Astrocyte (in vitro differentiated cells and primary cell): ENCODE measurements at places on chromosomes 6 and 20.

DNA sequence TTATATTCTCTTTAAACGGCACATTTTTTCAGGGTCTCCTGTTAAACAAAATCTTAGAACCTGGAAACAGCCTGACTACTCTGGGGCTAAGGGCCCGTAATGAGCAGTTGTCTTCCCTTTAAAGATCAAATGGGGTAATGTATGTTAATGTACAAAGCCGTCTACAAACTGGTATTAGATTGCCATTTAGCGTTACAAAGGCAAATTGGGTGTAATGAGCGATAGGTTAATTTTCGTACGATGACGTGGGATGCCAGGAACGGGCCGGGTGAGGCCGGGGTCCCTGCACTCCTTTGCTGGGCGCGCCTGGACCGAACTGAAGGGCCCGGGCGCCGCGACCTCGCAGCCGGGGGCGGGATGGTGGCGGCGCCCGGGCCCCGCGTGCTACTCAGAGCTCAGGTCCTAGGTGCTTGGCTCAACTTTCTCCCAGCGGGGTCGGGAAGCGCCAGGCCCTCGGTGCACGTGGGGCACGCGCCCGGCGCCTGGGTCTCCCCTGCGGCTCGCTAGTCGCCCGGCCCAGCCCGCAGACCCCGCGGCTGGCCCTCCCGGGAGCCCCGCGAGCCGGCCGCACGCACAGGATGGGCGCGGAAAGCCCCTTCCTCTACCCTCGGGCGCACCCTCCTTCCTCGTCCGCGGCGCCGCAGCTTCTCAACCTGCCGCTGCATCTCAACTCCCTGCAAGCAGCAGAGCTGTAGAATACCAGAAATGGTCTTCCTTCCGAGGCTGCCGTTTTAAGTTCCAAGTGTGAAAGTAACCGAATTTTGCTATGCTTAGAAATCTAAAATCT is 5.9 kb downstream of the NKX2-4 start:
- H3K4me1 ChIP-seq, result no peaks in the 10 kb centered on the region
- no peak overlapping the region for H3K27ac ChIP-seq
- no peak overlapping the region for H3K4me3 ChIP-seq
- no peak for DNase-seq
- peaks cover 56% of the 10 kb centered on the region for H3K27me3 ChIP-seq

DNA sequence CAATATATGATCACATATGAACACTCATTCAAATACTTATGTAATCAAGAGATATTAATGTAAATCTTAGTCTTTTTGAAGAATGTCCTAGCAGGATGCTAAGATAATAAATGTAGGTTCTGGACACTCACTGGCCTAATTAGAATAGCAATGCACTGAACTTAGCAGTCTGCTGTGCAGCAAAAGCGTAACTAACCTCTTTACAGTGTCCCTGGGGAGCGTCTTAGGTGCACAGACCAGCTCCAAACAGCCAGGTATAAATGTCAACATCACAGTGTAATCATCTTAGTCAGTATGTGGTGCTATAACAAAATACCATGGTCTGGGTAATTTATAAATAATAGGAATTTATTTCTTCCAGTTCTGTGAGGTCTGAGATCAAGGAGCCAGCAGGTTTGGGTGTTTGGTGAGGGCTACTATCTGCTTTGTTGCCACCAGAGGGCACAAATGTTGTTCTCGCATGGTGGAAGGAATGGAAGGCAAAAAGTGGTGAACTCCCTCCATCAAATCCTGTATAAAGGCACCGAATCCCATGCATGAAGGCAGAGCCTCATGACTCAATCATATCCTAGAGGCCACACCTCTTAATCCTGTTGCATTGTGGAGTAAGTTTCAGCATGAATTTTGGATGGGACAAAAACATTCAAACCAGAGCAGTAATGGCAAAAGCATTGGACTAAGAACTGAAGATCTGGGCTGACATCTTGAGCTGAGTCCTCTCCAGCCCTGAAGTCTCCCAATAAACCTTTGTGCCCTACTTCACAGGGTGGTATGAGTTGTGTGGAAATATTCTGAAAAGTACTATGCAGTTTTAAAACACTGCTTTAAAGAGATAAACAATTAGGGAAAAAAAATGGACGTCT is 41.8 kb upstream of the FOXO3 start:
- no peaks in the 10 kb centered on the region for H3K27me3 ChIP-seq
- no peak for DNase-seq

- peak overlapping the region; percentile 62 for H3K27ac ChIP-seq
- no peak for DNase-seq
- peaks cover 24% of the 10 kb centered on the region for H3K36me3 ChIP-seq
- H3K4me3 ChIP-seq, result peak overlapping the region; percentile 98
- H3K27me3 ChIP-seq, result no peaks in the 10 kb centered on the region
Observed at GRCh38 chr6:170584954-170585498, 589 bp upstream of the PDCD2 start.

GRCh38 chr6:157099912-157100593 is 223.3 kb downstream of the TMEM242 start:
- H3K4me3 ChIP-seq, result no peak overlapping the region
- no peaks in the 10 kb centered on the region for H3K27me3 ChIP-seq
- no peak overlapping the region for H3K27ac ChIP-seq
- H3K4me1 ChIP-seq, result no peaks in the 10 kb centered on the region
- H3K36me3 ChIP-seq, result no peaks in the 10 kb centered on the region
- no peak for DNase-seq

GRCh38 chr6:15061908-15062515 is 183.9 kb upstream of the JARID2 start:
- no peak overlapping the region for H3K4me3 ChIP-seq
- peaks cover 28% of the 10 kb centered on the region for H3K4me1 ChIP-seq
- no peak for DNase-seq
- H3K27ac ChIP-seq, result peak overlapping the region; percentile 74

DNA sequence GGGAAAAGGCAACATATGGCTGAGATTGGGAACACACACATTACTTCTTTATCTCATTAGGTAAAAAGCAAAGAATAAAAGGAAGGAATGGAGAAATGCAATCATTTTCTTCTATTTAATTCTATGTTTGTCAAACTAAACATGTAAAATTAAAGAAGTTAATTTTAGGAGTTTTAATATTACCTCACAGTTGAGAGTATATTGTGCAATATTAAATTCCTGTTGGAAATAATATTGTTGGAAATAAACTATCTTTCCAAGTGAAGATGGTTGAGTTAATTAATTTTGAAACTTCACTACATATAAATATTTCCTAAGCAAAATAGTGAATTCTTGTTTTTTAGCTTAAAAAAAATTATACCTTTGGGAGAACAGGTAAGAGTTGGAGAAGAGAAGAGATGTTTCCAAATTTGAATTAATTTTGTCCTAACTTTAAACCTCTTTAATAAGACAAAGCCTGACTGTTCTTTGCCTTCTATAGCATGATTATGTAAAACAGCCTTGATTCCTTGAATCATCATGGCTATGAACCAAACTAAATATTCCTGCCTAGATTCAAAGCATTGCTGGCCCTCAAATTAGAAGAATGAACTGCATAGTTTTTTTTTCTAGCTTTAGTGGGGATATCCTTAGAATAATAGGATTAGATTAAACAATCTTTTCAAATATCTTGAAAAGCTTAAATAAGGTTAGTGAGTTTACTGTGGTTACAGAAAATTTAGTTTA is 1349.1 kb upstream of the ADGRB3 start:
- no peak overlapping the region for H3K4me3 ChIP-seq
- H3K4me1 ChIP-seq, result no peaks in the 10 kb centered on the region
- peak; percentile 14 for DNase-seq
- H3K27ac ChIP-seq, result no peak overlapping the region
- no peaks in the 10 kb centered on the region for H3K36me3 ChIP-seq

GRCh38 chr6:71642120-71642519 is 244.2 kb upstream of the RIMS1 start:
- H3K36me3 ChIP-seq, result no peaks in the 10 kb centered on the region
- H3K4me1 ChIP-seq, result no peaks in the 10 kb centered on the region
- H3K4me3 ChIP-seq, result no peak overlapping the region
- no peak overlapping the region for H3K27ac ChIP-seq

DNA sequence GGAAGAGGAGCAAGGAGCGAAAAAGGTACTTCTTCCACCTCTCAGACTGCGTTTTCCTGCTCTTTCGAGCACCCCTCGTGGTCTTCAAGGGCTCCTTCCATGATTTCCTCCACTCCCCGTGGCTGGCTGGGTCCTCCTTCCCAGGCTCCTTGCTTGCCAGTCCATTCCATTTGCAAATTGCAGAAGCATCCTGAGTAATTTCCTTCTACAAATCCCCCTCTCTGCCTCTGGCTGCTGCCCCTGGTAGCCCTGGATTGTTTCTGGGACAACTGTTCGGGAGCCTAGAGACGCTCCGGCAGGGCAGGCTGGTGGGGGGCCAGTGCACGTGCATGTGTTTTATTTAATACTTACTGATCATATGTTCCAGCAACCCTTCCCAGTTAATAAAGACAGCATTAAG is 173.1 kb downstream of the ZMYND8 start:
- H3K27me3 ChIP-seq, result peaks cover under 1% of the 10 kb centered on the region
- H3K4me3 ChIP-seq, result no peak overlapping the region

DNA sequence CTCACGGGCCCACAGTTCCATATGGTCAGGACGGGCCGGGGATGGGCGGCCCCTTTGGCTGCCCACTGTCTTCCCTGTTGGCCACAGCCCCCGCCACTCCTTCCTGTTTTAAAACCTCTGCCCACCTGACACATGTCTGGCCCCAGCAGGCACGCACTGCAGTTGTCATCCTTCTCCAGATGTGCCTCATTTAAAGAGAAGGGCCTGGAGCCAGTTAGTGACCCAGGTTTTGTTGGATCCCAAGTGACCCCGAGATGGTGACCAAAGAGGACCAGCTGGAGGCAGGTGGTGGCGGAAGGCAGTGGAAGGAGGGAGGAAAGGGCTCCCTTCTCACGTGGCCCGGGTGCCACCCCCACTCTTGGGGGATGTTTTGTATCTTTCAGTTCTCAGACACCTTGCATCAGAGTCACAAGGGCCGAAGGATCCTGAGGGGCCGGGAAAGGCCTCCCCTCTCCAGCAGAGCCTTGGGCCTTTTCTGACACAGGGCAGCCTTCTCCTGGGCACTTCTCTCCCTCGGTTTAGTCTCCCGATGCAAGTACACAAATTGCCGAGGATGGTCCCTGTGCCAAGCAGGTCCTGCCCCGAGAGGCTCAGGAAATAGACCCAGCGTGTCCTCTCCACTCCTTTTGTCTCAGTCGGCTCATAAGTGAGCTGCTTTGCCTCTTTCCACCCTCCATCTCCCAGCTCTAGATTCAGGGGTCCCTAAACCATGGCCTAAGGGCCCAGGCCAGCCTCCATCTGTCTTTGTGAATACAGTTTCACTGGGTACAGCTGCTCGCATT is 117.6 kb downstream of the SULF2 start:
- no peak for DNase-seq
- H3K4me1 ChIP-seq, result no peaks in the 10 kb centered on the region
- no peak overlapping the region for H3K4me3 ChIP-seq
- no peak overlapping the region for H3K27ac ChIP-seq

DNA sequence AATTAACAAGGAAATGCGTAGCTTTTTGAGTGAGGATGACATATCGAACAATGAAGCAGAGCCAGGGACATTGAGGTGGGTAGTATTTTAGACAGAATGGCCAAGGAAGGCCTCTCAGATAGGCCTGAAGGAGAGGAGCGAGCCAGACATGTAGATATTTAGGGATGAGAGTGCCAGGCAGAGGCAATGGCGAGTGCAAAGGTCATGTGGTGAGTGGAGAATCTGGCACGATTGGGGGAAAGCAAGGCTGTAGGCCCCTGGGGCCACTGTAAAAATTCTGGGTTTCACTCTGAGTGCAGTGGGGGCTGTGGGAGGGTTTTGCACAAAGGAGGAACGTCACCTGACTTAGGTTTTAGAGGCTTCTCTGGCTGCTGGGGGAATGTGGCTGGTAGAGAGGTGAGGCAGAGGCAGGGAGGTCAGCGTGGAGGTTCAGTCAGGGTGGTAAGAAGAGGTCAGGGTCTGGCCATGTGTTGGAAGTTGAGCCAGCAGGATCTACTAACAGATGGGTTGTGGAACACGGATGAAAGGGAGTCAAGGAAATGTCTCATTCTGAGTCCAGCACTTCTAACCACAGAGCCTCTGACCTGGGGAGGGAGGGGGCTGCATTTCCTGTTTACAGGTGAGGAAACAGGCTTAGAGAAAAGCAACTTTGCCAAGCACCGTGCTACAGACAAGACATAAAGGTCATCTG is 11.3 kb downstream of the SIRPA start:
- H3K4me1 ChIP-seq, result peaks cover 12% of the 10 kb centered on the region
- no peak for DNase-seq
- H3K27me3 ChIP-seq, result no peaks in the 10 kb centered on the region
- no peak overlapping the region for H3K27ac ChIP-seq
